Neural progenitor cell (in vitro differentiated cells): ENCODE measurements at places on chromosomes 13 and 19. TPM values are rescaled to one million over a fixed set of nuclear protein-coding genes. Genes with fewer than 3 reads are reported as not detected.

Gene BEST2
- total RNA-seq = not detected in 2 replicates

DNA sequence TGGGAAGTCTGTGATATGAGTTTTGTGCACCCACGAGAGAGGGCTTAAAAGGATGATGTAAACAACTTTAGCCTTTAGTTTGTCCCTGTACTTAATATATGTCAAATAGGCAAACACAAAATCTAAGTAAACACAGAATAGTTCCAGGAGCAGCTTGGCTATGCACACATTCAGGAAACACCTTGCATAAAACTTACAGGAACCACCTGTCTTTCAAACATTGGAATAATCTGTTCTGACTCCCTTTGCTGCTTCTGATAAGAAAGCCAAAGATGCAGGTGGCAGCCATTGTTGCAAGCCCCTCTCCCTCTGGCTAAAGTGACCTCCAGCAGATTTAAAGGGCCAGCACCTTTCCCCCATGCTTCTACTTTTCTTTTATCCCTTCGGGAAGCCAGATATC lies 4.7 kb downstream of the EEF1AKMT1 start:
- no peaks in the 10 kb centered on the region for H3K27me3 ChIP-seq
- peaks cover 10% of the 10 kb centered on the region for H3K36me3 ChIP-seq
- no peak for DNase-seq
- H3K4me1 ChIP-seq = peaks cover 9% of the 10 kb centered on the region
- no peak overlapping the region for H3K27ac ChIP-seq
- no peak overlapping the region for H3K4me3 ChIP-seq

DNA sequence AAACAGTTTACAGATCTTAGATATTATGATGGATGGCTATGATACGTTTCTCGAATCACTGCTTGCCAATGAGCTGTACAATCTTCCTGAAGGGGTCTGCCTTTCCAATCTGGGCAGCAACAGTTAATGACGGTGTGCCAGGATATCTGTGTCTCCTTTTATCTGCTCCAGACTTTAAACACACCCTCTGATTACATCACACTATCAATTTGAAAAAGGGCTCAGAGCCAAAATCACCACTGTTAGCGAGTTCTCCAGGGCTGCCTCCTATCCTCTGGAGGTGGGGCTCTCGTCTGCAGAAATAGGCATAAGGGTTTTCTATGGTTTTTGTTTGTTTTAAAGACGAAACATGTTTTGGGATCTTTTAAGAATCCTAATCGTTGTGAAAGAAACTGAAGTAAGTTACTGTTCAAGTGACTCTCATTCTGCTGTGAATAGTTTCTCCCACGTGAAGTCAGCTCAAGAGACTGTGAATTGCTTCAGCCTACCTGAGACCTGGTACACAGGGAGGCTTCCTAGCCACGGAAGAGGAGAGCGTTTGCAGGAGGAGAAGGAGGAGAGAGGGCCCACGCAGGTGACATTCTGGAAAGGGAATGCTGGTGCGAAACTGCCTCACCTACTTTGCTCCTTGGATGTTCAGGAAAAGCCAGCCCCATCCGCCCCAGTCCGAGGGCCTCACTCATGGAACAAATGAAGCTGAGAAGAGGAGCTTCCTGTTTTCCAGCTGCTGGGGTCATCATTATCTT lies 15.2 kb upstream of the GJA3 start:
- peaks cover 3% of the 10 kb centered on the region for H3K4me1 ChIP-seq
- H3K27me3 ChIP-seq = no peaks in the 10 kb centered on the region
- no peak overlapping the region for H3K4me3 ChIP-seq
- no peak for DNase-seq

DNA sequence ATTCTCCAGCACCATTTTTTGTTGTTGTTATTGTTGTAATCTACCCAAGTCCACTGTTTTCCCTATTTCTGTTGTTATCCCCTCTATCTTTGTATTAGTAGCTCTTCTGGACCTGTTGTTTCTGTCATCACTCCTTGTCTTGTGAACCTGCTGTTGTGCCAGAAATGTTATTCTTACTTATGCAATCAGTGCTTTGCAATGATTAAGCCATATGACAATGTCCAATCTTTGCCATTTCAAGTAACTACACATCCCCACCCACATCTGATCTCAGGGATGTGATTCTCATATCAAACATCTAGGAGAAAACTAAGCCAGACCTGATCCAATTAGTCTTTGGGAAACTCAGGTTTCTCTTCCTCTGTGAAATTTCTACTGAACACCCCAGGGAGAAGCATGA lies 472.6 kb upstream of the KLHL1 start:
- DNase-seq = no peak
- H3K36me3 ChIP-seq = no peaks in the 10 kb centered on the region
- H3K27me3 ChIP-seq = no peaks in the 10 kb centered on the region

DNA sequence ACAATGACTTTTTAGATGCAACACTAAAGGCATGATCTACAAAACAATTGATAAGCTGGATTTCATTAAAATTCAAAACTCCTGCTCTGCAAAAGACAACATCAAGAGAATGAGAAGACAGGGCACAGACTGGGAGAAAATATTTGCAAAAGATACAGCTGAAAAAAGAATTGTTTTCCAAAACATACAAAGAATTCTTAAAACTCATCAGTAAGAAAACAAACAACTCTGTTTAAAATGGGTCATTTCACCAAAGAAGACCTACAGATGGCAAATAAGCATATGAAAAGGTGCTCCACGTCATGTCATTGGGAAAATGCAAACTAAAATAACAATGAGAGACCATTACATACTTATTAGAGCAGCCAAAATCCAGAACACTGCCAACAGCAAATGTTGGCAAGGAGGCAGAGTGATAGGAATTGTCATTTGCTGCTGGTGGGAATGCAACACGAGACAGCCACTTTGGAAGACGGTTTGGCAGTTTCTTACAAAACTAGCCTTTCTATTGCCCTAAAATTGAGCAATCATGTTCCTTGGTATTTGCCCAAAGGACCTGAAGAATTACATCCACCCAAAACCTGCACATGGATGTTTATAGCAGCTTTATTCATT lies 39.2 kb downstream of the FLT1 start:
- DNase-seq = no peak
- no peaks in the 10 kb centered on the region for H3K4me1 ChIP-seq
- H3K27me3 ChIP-seq = no peaks in the 10 kb centered on the region

GRCh38 chr19:17159466-17160393 lies 55.4 kb upstream of the USE1 start:
- no peak overlapping the region for H3K4me3 ChIP-seq
- DNase-seq = no peak
- H3K27ac ChIP-seq = no peak overlapping the region
- no peaks in the 10 kb centered on the region for H3K27me3 ChIP-seq
